ENCODE measurements at places on chromosomes 2 and 18.

GRCh38 chr2:191748059-191748461, 70.1 kb downstream of the NABP1 start:
- no peak for DNase-seq

- peak; percentile 57 for DNase-seq
These were observed 341.6 kb upstream of the CDH7 start for GRCh38 chr18:65409261-65409660.

- no peak for DNase-seq
These were observed 1.8 kb downstream of the DSC3 start for GRCh38 chr18:31040686-31041270.

DNA sequence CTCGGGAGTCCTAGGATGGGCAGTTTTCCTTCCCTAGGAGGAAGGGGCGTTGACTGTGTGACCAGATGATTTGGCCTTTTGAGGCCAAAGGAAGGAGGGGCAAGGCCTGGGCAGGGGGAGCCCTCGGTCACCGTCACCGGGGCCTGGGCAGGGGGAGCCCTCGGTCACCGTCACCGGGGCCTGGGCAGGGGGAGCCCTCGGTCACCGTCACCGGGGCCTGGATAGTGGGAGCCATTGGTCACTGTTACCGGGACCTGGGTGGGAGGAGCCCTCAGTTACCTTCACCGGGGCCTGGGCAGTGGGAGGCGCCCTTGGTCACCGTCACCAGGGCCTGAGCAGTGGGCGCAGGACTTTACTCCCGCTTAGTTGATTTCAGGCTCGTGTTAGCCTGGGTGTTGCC, 17.3 kb downstream of the D2HGDH start:
- no peak for DNase-seq

DNA sequence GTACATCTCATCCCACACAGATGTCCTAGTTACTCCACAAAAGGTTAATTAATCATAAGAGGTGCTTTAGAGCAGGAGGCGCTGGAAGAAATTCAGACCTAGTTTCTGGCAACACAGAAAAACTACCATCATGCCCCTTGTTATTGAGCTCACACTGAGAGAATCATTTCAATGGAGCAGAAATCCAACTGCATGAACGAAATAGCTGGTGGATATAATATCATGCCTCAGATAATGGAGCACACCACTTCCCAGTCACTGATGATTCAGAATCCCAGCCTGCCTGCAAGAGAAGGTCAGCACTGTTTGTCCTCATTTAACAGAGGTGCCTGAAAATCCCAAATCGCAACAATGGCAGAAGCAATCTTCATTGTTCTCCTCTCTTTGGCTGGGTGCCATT, 125.8 kb upstream of the CREB1 start:
- DNase-seq: peak; percentile 55

DNA sequence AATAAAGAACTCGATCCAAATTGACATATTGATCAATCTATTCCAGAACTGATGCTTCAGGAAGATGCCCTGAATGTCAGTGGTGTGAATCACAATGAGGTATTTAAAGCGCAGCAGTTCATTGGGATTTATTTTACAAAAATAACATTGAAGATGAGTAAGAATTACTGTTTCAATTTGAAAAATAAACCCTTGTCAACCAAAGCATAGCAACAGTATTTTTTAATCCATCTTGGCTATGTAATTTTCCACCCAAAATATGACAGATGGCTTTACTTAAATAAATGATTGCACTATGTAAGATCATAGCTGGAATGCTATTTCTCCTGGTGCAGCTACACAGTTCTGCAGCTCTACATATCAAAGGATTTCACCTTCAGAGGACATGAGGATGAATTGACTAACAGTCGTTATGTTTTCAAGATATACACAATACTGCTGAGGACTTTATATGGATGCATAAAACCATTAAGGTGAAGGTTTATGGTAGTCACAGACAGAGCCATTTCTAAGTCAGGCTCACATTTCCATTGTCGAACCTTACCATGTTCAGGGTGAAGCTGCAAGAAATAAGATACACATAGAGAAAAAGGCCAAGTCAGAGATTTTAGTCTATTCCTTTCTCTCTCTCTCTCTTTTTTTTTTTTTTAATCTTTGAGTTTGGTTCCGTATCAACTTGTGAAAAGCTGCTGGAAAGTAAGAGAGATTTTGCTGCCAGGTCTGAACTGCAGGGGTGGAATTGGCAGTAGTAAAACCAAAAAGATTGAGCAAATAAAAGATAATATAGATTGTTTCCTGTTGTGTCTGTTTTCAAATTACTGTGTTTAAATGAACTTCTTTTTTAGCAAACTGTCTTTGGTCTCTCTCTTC, 398.0 kb upstream of the CDH20 start:
- no peak for DNase-seq

GRCh38 chr2:72576861-72577260, 249.0 kb downstream of the EXOC6B start:
- DNase-seq: no peak

DNA sequence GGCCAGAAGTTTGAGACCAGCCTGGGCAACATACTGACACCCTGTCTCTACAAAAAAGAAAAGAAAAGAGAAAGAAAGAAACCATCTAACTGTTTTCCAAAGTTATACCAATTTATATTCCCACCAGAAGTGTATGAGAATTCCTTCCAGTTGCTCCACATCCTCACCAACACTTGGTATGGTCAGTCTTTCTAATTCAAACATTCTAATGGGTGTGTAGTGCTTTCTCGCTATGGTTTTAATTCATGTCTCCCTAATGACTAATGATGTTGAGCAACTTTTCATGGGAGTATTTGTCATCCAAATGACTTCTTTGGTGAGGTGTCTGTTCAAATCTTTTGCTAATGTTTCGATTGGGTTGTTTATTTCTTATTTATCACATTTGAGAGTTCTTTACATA, 10.5 kb upstream of the B3GNT7 start:
- no peak for DNase-seq

DNA sequence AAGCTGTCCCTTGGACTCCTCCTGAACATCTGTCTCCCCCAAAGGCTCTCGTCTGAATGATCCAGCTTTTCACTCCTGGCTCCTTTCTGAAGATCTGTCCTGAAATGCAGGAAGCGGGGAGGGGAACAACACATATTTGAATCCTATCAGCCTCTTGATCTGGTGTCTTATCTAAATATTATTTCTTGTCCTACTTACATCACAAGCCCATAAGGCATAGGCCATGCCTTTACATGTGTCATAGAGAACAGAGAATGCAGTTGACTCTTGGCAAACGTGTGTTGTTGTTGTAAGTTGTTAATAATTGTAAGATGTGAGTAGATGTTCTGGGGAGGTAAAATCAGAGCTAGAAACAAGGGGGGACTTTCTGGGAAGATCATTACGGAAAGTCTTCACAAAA, 57.4 kb downstream of the GATA6 start:
- DNase-seq: no peak

DNA sequence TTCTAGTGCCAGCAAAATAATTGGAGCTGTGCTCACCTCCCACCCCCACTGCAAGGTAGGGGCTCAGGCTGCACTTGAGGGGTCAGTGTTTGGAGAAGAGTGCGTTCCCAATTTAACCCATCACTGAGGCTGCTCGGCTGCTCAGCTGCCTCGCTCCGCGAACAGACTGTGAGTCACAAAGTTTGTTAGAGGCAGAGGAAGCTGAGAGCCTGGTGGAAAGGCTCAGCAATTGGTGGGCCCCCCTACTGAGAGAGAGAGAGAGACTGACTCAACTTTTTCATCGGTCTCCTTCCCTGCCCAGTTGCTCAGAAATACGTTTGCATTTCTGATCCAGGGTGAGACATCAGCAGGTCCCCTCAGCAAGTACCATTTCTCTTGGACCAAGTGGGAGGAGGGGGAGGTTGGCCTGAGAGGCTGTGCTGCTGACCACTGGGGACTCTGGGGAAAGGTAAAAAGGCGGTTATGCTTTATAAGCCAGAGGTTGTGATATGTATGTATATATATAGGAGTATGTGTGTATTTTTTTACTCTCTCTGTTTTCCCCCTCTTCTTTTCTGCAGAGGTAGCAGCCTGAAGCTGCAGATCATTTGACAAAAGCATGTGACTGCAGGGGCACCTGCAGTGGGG, 1.5 kb downstream of the EFR3B start:
- no peak for DNase-seq

Data from NCI-H2081 (cell line).